PC-9 (cell line): ENCODE measurements at places on chromosomes 11 and 22.
A peak's percentile ranks its signal among the peaks of the same experiment; 100 is the strongest.

DNA sequence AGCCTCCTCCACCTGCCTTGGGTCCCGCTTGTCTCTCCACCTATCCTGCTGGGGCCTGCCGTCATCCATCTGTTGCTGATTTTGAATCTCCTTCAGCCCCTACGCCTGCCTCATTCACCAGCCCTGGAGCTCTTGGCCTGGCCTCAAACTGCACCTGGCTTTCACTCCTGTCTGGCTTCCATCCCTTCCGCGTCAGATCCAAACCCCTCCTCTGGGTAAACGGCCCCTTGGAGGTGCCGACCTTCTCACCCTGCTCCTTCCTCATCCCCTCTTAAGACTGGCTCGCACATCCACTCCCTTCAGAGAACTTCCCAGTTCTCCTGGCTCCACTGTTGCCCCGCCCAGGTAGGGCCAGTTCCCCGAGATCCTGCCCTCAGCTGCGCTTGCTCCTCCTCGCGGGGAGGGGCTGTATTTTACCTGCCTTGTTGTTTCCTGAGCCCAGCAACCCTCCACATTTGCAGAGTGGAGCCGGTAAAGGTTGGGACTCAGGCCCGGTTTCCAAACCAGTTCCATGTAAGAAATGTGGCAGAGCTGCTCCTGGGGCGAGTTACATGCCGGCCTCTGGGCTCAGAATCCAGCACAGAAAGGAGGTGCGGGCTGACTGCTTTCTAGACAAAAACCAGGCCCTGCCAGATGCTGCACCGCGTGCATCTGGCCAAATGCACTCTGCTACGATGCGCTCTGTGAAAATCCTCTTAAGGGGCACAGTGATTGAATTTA lies 13.9 kb upstream of the SHANK2 start:
- DNase-seq = peak; percentile 63

DNA sequence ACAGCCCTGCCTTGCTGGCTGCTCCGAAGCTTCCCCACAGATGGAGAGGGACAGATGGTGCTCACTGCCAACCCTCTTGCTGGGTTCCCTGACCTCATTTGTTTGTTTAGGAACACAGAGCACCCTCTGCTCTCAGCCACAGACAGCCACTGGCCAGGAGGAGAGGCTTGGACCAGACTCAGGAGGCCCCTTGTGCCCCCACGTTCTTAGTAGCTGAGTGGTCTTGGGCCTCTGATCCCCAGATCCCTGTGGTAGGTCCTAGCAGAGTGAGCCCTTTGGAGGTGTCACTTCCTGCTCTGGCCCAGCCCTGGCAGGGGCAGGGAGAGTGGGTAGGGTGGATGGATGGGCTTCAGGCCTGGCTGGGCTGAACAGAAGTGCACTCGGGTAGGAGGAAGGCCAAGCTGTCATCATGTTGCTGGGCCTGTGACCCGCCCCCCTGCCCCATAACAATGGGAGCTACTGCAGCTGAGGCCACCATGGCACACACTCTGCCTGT lies 84.0 kb downstream of the DHCR7 start:
- no peak for DNase-seq

- DNase-seq = no peak
Measured at GRCh38 chr11:104665641-104666040, 232.6 kb downstream of the CASP12 start.

- no peak for DNase-seq
Measured at GRCh38 chr22:50699001-50699755, 26.6 kb downstream of the SHANK3 start.

DNA sequence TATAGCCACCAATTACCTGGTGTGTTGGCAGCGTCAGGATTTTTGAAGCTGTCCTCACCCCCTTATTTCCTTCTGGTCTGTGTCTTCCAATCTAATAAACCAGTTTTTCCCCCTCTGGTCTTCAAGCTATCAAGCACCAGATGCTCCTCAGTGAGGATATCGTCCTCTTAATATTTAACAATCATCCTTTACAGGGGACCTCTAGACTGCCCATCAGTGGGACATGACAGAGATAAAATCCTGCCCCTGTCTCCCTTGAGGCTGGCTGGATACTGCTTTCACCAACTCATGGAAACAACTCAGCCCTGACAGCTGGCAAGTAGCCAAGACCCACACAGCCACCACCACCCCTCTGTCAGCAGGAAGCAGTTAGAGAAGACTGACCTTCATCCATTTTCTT lies 421.0 kb upstream of the API5 start:
- DNase-seq = no peak

- no peak for DNase-seq
Measured at GRCh38 chr11:16052750-16053149, 303.6 kb downstream of the SOX6 start.

DNA sequence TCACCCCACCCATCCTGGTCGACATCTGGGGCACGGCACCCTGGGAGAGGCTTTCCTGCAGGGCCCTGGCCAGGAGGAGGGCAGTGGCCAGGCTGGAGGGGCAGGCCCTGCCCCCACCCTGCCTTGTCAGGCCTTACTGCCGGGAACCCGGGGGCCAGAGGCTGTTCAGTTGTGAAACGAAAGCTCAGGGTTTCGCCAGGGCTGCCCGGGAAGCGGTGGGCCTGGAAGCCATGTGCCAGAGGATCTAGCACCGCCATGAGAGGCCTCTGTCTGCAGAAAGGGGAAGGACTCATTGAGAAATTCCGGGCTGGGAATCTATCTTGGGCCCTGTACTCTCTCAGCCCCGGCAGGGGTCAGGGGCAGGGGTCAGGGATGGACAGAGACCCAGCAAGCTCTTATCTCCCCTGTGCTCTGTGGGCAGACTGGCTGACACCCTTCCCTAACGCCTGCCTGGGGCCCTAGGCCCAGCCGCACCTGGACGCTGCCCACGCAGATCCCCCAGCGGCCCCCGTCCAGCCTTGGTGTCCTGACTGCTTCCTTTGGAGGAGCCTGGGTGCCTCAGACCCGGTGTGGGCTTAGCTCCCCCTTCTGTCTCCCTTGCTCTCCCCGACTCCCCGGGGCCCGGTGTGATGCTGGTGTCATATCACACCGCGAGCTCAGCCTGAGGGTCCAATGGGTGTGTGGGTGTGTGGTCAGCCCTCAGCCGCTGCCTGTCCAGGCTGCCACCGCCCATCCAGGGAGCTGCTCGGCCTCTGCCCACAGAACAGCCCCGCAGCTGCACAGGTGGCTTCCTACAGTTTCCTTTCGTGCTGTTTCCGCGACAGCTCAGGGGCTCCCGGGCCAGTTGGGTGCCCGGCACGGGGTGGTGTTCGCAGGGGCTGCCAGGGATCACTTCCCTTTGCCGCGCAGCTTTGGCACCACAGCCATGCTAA lies 6.5 kb downstream of the PIM3 start:
- no peak for DNase-seq

DNA sequence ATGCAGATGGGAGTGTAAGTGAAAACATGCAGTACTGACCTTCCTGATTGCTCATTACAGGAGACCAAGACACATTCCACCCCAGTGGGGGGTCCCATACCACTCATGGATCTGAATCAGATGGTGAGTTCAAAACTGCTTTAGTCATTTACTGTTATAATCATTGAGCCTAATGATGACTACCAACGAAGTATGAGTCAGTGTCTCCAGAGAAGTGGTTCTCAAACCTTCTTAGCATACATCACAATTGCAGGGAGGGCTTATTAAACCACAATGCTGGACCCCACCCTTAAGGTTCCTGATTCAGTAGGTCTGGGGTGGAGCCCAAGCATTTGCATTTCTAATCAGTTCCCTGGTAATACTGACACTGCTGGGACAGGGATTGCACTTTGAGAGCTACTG lies 75.8 kb downstream of the CD44 start:
- peak; percentile 58 for DNase-seq

DNA sequence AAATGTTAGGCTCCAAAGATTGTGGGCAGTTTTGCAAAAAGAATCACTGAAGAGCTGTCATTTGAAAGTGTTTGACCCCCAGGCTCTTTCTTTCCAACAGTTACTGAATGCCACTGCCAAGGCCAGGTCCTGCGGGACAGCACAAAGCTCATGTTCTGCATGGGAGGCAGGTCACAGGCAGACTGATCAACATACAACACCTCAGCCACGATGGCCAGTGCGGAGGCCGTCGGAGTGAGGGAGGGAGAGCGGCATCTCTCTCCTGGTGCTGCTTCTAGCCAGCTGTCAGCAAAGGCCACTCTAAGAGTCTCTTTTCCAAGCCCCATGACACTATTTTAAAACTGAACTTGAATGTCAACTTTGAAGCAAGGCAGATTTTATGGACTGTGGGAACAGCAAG lies 49.9 kb downstream of the ARFGAP3 start:
- DNase-seq = no peak

GRCh38 chr22:31836010-31836409 lies 82.2 kb downstream of the DEPDC5 start:
- DNase-seq = no peak

GRCh38 chr11:57567515-57568329 lies at the start of gene UBE2L6:
Gene UBE2L6, minus strand, starts transcription at chr11:57567672. Its CDS starts 61 bp downstream, at chr11:57567611.
- DNase-seq = peak; percentile 62

GRCh38 chr11:62664405-62665074 lies 470 bp downstream of the C11orf98 start:
- no peak for DNase-seq

DNA sequence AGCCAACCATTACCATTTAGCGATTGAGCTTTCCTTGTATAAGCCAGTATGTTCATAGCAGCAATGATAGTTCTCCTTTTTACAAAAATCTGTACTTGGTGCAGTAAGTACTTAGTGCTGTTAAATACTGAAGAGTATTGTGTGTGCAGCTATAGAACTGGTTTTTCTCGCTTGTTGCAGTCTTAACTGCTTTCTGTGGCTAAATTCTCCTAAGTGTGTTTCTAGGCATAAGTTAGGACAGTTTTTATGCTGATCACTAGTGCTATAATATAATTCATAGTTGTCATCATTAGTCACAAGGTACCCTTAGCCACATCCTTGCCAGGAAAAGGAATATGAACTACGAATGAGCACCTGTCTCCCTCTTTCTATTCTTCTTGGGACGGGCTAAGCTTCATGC lies 107.7 kb downstream of the GRAMD1B start:
- no peak for DNase-seq

DNA sequence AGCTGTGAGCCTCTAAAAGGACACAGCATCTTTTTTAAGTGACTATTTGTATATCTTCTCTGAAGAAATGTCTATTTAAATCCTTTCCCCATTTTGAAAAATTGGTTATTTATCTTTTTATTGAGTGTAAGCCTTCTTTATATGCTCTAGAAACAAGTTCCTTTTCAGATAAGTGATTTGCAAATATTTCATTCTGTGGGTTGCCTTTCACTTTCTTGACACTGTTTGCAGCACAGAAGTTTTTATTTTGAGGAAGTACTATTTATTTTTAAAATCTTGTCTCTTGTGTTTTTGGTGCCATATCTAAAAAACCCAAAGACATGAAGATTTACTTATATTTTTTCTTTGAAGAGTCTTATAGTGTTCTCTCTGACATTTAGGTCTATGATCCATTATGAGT lies 40.1 kb upstream of the LYVE1 start:
- DNase-seq = no peak

- no peak for DNase-seq
Measured at GRCh38 chr22:46536537-46537224, 739 bp downstream of the CELSR1 start.

DNA sequence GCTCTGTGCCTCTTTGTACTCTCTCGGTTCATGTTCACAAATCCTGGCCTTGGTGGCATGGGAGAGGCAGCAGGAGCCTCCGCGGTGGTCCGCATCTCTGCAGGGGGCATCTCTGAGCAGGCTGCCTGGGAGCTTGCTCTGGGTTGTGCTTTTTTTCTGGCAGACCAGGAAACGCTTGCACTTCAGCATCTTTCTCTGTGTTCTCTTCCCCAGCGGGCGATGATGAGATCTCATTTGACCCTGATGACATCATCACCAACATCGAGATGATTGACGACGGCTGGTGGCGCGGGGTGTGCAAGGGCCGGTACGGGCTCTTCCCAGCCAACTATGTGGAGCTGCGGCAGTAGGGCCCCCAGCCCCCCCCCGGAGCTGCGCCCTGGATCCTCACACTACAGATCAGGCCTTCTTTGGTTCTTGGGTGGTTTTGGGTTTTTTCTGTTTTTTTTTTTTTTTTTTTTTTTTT lies 36.5 kb downstream of the CTTN start:
- no peak for DNase-seq

- peak; percentile 83 for DNase-seq
Measured at GRCh38 chr22:45717789-45718188, 46.2 kb downstream of the ATXN10 start.

DNA sequence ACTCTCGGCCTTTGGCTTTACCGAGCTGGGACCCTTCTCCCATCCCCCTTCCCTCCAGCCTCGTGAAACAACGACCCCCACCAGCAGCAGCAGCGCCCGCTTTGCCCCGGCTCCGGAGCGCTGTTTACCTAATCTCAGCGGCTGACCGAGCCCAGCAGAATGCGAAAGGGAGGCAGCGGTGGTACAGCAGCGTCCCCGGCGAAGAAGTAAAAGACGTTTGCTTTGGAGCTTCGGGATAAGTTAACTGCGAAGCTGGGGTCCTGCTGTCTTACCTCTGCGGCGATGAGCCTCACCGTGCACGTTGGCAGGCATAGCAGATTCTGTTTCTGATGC lies 2.0 kb upstream of the LARGE1 start:
- DNase-seq = no peak
